RKO (cell line): ENCODE measurements at places on chromosomes 2 and 18.

GRCh38 chr18:9876867-9877654 lies 8.7 kb upstream of the TXNDC2 start:
- peak; percentile 4 for DNase-seq

- DNase-seq, result no peak
Observed at GRCh38 chr2:182553483-182553882, 126.6 kb upstream of the PDE1A start.

DNA sequence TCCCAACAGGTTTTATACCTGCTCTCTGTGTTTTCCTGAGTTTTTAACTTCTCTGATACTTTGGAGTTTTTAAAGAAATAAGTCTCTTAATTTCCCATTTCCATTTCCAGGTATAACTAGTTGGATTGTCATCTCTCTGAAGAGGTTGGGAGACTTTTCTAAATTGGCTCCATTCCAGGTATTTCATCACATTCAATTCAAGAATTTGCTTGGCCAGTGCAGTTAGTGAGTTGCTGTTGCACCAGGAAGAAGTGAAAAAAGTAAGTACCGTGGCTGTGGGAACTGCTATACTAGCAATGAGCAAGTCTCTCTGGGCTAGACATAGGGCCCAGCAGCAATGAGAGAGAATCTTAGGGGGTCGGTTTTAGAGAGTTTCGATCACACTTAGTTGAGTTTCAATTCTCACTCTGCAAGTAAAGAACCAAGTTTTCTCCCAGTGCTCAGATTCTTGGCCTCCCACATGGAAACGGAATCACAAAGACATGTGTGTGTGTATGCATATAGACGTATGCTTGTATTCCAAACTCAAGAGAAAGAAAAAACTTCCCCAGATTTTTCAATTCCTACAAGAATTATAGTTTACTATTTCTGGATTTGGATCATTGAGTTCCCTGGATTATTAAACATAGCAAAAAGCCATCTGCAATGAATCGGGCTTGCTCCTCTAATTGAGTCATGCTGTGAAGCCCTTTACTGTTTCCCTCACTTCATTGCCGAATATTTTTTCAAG lies 894.4 kb downstream of the BCL11A start:
- no peak for DNase-seq

DNA sequence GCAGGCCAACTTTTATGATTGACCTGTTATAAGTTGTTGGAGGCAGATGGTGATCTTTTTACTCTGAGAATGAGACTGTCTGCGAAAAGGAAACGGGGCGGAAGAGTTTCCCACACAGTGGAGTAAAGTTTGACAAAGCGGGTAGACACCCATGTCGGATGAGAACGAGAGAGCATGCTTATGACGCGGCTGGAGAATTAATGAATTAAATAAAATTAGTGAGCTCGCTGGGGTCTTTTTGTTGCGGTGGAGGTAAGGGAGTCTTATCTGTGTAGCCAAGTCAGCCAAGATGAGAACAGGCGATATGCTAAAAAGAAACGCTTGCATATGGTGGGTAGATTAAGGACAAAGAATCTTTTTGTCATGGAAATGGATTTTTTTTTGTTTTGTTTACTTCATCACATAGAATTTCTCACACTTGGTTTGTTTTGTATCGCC lies 1.8 kb downstream of the SALL3 start:
- no peak for DNase-seq

GRCh38 chr2:127129937-127130336 lies 23.0 kb upstream of the BIN1 start:
- no peak for DNase-seq

DNA sequence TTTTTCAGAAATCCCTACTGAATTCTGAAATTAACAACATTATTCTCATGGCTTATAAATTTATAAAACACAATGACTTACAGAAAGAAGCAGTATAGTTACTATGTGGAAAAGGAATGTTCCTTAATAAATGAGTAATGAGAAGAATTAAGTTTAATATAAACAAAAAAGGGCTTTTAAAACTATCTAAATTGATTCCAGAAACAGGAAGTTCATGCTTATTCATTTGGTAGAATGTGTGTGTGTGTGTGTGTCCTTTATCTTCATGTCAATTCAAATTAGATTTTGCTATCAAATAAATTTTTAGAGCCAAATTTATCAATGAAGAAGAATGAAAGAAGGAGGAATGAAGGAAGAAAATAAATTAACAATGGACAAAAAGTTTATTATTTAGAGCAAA lies 440.8 kb upstream of the LRRTM4 start:
- DNase-seq, result no peak

DNA sequence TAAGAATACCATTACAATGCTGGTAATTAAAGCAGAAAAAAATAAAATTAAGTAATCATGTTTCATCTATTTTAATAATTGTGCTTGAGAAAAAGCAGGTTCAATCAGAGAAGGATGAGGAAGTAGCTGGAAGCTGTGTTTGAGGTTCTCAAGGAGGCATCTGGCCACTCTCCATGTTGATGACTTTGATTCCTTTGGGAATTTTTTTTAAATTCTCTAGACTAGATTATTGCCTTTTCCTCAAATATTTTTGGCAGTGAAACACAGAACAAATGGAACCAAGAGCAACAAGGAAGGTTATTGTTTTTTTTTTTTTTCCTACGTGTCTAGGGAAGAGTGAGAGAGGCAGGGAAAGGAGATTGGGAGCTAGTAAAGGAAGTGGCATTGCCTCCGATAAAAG lies 99.9 kb upstream of the NRP2 start:
- no peak for DNase-seq

- peak; percentile 94 for DNase-seq
Observed at GRCh38 chr2:144357623-144358373, 162.1 kb downstream of the ZEB2 start.

GRCh38 chr2:85131116-85131515 lies 2.1 kb upstream of the TCF7L1 start:
- DNase-seq, result peak; percentile 14

DNA sequence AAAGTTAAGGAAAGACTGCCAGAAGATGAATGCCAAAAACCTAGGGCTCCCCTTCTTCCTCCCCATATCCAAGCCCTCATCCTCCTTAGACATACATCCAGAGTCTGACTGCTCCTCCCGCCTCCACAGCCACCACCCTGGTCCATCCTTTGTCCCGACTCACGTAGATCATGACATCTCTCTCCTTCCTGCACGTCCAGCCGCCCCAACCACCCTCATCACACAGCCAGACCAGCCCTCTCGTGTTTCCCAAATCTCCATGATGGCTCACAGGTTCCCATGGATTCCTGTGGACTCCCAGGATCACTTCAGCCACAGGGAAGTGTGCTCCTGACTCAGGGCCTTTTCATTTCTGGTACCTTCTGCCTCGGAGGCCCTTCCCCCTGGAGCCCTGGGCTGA lies 47.8 kb upstream of the CAB39 start:
- no peak for DNase-seq

DNA sequence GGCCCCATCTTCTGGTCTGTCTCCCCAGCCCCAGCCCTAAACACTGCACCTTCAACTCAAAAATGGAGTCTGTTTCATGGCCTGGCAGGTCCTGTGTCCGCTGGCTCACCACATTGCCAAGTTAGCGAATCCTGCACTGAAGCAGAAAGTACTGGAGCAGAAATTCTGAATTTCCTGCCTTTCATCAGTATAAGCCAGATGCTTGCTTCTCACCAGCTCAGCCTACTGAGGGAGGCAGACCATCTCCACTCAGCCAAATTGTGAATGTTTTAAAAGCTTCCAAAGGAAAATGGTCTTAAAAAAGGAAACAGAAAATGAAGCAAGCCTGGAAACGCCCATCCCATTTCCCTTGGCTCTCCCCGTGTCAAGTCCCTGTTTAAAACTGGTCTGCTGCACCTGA lies 157.8 kb downstream of the C1D start:
- DNase-seq, result no peak
